Stimulated activated CD8-positive, alpha-beta memory T cell treated with anti-CD3 and anti-CD28 coated beads, Interleukin-4, amount 100 ng/mL, for 24 hours (primary cell): ENCODE measurements at places on chromosomes 7 and 10.

- DNase-seq, result no peak
These were observed 9.8 kb downstream of the CEP41 start for GRCh38 chr7:130430841-130431666.

GRCh38 chr7:93622036-93623033 lies 47.8 kb upstream of the CALCR start:
- DNase-seq, result no peak

- no peak for DNase-seq
These were observed 410.3 kb downstream of the TYW1 start for GRCh38 chr7:67406976-67407375.

DNA sequence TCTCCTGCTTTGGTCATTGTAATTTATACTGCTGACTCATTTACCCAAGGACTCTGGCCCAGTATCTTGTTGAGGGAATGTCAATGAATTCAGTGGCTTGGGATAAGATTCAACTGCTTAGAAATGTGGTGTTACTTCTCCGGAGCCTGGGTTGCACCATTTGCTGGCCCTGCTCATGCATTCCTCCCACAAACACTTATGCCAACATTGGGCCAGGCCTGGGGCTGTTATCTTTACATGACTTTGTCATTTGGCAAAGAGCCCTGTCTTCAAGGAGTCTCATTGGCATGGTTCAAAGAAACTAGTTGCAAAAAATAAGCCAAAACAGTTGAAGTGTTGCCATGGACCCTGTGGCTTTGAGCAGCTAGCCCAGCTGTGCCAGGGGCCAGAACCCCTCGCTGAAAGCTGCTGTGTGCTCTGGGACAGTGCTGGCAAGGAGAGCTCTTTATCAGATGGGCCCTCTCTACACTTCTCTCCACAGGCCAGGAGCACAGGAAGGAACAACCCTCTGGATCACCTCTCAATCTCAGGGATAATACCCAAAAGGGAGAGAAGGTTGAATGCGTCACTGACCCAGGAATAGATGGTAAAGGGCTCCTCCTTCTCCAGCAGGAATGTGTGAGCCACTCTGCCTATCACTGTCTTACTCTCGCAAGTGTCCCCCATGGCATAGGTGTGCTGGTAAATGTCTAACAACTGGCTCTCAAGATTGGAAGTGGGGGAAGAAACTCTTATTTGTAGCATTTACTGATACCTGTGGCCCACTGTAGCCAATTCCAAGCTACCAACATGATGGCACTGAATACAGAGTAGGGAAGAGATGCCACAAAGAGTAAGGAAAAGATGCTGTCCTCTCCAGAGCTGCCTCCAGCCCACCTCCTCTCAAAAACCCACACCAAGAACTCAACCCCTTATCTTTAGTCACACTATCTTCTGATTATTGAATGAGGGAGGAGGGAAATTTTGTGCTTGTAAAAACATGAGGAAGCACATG lies 23.5 kb upstream of the PDE1C start:
- no peak for DNase-seq

- DNase-seq, result no peak
These were observed 309.2 kb downstream of the GFRA1 start for GRCh38 chr10:115963848-115964247.

DNA sequence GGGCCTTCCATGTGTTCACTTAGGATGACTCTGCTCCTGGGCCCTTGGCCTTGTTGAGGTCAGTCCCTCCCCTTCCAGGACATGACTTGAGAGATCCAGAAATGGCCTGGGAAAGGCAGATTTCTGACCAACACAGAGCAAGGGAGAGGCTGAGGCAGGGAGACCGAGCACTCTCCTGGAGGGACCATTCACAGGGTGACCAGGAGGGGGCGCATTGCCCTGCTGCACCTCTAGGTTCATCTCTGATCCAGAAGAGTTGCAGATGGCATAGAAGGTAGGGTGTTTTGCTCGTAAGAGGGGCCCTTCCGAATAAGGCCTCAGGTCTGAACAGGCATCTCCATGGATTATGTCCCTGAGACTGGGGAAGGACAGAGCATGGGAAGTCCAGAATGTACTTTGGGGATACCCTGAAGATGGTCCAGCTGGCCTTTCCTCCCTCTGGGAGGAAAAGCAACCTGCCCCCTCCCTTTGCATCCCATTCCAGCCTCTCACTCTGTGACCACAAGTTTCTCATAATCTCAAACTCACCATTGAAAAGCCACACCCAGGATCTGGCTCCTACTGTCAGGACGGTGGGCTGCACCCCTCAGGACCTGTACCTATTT lies 6.6 kb downstream of the DMBT1 start:
- peak; percentile 2 for DNase-seq

- no peak for DNase-seq
These were observed 1131.4 kb downstream of the XPNPEP1 start for GRCh38 chr10:108791794-108792474.

DNA sequence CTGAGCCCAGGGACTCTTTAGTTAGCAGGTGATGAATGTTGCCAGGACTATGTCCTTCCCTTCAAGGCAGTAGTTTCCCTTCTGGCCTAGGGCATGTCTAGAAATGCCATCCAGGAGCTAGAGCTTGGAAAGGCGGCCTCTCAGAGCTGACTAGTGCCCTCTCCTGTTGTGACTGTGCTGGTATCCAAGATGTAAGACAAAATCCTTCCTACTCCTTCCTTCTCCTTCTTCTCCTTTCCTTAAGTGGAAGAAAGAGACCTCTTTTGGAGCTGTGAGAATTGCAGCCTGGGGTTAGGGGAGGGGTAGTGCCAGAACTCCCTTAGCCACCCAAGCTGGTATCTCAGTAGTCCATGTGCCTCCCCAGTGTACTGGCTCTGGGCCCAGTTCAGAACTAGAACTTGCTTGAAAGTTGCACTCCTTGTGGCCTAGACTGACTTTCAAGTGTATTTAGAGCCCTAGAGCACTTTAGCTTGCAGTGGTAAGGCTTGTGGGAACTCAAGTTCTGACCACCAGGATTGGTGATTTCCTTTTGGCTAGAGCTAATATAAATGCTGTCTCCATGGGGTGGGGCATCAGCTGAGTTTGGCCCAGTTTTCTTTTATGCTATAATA lies 118.8 kb downstream of the NPSR1 start:
- DNase-seq, result no peak

DNA sequence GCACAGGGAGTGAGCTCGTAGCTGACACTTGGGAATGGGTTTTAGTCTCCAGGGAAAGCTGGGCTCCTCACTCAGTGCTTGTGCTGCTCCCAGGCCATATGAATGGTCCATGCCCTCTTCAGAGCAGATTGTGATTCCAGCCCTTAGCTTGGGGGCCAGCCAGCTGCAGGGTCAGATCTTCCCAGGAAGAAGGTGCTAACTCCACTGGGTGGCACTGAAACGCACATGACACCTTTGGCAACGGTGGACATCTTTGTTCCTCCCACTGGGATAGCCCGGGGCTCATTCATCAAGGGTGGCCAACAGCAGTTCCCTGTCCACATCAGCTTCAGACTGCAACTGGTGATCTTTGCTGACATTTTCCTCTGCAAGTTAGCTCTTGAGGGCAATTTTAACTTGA lies 129.2 kb downstream of the DYNC2I1 start:
- no peak for DNase-seq

- DNase-seq, result no peak
These were observed 114.7 kb downstream of the CUX1 start for GRCh38 chr7:101932083-101932482.

GRCh38 chr10:112054516-112054915 lies 129.0 kb downstream of the GPAM start:
- no peak for DNase-seq

GRCh38 chr7:94040254-94040653 lies 36.1 kb upstream of the BET1 start:
- DNase-seq, result no peak

DNA sequence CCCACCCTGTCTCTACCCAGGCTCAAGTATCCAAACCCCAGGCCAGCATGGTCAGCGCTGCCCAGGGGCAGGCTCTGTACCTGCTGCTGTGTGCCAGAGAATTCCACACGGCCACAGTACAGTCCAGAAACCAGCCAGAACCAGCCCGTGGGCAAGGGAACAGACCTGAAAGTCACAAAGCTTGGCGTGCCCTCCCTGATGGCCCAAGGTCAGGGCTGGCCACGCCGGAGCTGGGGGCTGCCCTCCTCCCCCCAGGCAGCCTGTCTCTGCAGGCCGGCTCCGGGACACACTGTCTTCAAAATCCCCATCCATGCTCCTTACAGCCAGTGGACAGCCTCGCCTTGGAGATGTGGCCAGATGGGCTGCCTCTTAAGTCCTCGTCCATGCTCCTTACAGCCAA lies 78.4 kb downstream of the CTBP2 start:
- no peak for DNase-seq

DNA sequence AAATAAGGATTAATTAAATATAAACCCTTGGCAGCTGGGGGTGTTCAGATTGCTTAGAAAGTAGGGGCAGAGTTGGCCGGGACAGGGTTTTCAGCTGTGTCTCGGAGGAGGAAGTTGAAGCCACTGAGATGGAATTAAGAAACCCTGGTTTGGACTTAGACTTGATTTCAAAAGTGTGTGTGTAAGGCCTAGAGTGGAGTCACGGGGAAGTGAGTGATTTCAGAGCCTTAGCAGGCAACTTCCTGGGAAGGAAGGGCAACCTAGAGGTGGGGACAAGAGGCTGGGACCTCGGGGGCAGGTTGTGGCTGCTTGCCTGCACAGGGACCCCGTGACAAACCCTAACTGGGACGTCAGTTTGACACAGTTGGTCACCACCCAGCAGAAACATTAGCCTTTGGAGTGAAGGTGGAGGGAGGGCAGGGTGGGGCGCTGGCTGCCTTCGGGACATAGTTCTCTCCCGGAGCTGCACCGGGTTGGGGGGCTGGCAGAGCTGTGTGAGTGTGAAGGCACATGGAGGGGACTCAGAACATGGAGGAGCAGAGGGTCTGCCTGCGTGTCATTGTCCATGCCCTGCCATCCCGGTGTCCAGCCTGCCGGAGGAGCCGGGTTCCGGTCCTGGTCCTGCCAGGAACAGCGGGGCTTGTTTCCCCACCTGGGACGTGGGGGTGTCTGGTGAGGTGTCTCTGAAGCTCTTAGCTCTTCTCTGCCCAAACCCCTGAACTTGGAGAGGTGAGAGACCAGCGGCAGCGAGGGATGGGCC lies 1.8 kb downstream of the BRI3 start:
- DNase-seq, result no peak

DNA sequence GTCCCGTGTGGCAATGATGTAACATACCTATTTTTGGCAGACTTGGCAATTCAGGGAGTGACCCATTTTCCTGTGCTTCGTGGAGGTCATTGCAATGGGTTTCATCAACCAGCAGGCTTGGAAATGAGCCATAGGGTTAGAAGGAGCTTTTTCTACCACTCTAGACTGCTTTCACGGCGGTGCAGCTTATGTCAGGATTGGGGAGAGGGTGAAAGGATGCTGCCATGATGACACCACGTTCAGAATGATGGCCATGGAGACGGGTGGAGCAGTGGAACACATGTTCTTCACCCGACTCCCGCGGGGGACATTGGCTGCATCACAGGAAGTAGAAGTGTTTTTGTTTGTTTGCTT lies 220.2 kb downstream of the EMX2 start:
- no peak for DNase-seq

GRCh38 chr10:114638821-114639625 lies 19.1 kb downstream of the ABLIM1 start:
- DNase-seq, result no peak

- DNase-seq, result no peak
These were observed at the start of gene HIP1 for GRCh38 chr7:75738604-75738974. Gene HIP1 (minus strand): TSS chr7:75738941. CDS start chr7:75738920, 21 bp downstream.

DNA sequence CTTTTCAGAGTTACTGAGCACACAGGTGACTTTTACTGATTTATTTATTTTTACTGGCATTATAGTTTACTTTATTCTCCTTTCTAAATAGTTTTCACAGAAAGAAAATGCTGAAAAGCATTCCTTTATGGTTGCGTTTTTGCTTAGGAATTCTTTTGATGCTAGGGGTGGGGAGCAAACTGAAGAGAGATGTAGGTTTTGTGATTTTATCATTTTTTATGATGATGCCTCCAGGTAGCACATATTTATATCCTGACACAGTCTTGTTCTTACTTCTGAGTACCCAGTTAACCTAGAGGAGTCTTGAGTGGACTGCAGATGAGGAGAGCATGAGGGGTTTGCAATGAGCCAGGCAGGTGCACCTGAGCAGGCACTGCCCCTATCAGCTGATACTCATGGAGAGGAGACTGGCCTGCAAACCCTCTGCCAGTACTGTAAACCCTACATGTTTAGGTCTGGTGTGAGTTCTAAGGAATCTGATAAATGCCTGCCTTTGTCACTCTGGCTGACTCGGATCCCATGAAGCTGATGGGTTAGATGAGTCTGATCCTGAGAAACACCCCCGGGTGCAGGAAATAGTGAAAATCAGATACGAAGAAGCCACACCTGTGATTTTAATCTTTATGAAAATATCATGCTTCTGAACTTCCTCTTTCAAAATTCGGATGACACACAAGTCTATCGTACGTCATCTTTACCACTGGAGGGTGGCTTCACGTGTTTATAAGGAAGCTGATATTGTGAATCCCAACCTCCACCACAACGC lies 302.9 kb downstream of the WDR37 start:
- no peak for DNase-seq

DNA sequence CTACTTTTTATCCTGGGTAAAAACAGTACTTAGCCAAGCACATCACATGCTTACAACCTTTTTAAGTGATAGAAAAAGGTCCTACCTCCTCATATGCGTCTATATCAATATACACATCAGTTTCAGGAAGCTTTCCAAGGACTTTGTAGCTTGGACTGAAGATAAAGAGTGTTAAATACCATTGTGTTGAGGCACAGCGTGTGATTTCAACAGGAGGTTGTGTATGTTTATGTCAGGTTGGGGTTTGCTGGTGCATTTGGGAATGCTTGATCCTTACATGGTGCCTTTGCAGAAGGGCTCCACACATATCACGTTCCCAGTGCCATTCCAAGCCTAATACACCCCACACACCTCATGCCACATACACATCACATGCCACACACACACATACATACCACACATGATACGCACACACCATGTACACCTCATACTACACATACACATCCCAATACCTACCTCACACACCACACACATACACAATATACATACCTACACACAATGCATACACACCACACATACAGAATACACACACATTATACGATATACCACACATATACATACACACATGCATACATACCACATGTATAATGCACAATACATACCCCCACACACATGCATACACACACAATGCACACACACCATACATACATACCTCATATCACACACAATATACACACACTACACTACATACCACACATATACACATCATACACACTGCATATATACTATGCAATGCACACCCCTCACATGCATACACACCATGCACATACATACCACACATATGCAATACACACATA lies 33.1 kb downstream of the PSMC2 start:
- no peak for DNase-seq

GRCh38 chr7:16774986-16775385 lies 21.4 kb downstream of the TSPAN13 start:
- DNase-seq, result no peak

DNA sequence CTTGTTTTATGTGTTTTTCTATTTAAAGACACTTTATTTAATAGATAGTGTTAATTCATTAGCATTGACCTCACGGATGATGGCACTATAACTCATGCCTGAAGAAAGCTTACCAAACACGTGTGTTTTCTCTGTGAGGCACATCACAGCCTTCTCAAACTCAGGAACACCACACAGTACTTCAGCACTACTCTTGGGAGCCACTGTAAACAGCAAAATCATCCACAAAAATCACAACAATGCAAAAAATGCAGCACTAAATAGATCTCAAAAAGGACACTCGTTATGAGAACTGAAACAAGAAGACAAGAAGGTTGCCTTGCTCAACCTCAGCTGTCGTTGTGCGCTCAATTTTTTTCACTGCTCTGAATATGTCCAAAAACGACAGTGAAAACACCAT lies 12.0 kb upstream of the PARP12 start:
- DNase-seq, result no peak
